ENCODE measurements at places on chromosomes 12 and 14. TPM values are rescaled to one million over a fixed set of nuclear protein-coding genes. Genes with fewer than 3 reads are reported as not detected.

The FRMD6 gene
- total RNA-seq: 5.6 TPM

The APOF gene
- not detected for total RNA-seq

The DYRK2 gene
- total RNA-seq: 96.2 TPM

The NEUROD4 gene
- not detected for total RNA-seq

The NUP37 gene
- total RNA-seq: 43.0 TPM

The DLK1 gene
- not detected for total RNA-seq

The SMCO2 gene
- total RNA-seq: 0.34 TPM

The HOXC12 gene
- not detected for total RNA-seq
